ENCODE measurements at places on chromosomes 4 and X.

GRCh38 chr4:78100060-78100459 lies 42.9 kb downstream of the FRAS1 start:
- peak; percentile 2 for DNase-seq

- DNase-seq = no peak
These were observed 28.6 kb downstream of the IDS start for GRCh38 chrX:149476513-149476912.

- DNase-seq = no peak
These were observed 59.4 kb upstream of the ADRA2C start for GRCh38 chr4:3706565-3707422.

DNA sequence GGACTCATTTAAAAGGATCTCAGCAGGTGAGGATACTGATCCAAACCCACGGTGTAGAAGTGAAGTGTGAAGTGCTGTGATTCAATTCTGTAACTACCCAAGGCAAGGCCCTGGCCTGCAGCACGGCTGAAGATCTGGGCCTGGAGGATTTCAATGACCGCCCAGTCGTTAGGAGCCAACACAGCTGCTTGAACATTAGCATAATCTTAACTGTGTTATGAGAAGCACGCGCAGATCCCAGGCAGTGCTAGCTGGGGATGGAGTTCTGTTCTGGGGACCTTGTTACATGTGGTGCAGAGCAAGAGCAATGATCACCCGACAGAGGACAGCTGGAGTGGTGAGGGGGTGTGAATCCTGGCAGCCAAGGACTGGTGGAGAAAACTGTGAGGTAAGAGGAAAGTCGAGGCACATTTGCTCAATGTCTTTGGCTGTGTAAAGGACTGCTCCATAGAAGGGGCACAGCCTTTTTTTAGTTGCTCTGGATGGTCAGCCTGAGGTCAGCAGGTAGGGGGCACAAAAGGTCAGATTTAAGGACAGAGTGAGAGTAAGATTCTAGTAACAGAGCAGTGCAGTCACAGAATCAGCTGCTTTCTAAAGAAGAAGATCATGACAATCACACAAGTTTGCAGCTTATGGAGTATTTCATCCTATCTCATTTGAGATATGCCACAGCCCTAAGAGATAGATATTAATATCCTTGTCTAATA lies 181.8 kb downstream of the DCLK2 start:
- no peak for DNase-seq

- no peak for DNase-seq
These were observed 4.0 kb upstream of the AASDH start for GRCh38 chr4:56391270-56391669.

GRCh38 chrX:10028283-10029104 lies 61.3 kb downstream of the CLDN34 start:
- DNase-seq = no peak

DNA sequence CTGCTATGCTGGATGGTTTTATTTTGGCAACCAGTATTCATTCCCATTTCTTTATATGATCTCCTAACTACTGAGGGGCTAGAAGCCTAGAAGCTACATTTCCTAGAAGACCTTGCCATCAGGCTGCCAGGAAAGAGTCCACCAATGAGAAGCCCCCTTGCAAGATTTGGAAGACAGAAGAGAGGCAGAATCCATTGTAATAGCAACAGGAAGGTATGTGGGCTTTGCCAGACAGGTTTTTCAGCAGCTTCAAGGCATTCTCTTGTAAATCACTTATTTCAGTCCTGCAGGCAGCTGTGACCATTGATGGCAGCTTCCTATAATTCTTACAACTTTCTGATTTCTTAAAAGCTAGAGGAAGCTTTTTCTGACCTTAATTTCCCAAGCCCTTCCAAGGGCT lies 148.3 kb upstream of the NHS start:
- DNase-seq = no peak

GRCh38 chrX:151687635-151688034 lies 7.6 kb upstream of the PRRG3 start:
- no peak for DNase-seq

DNA sequence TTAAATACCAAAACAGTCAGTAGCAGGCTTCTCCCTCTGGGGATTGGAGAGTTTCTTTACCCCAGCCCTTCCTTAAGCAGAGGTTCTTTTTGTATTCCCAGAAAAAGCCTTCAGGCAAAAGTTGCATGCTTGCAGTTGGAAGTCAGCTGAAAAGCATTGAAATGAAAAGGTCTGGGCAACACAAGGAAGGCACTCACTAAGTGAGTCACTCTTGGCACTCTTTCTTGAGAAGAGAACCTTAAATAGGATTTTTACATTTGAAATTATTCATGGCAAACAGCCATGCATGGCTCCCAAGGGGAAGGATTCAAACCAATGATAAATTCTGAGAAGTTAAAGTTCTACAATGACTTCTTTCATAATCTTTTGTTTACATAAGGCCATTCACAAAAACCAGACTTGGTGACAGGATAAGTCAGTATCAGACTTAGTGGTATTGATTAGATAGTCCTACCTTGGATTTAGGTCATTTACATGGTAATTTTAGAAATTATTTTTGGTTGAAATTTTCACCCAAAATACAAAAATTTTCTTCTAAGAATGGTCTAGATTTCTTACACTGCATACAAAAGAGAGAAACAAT lies 2068.9 kb downstream of the PCDH7 start:
- peak; percentile 9 for DNase-seq

DNA sequence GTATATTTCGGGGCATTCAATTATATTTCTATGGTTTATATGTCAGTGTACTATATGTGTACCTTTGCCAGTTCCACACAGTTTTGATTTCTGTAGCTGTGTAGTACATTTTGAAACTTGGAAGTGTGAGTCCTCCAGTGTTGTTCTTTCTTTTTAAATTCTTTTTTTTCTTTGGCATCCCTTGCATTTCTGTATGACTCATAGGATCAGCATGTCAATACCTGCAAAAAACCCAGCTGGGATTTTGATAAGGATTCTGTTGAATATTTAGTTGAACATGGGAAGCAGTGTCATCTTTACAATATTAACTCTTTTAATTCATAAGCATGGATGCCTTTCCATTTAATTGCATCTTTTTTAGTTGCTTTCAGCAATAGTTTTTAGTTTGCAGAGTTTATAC lies 100.0 kb downstream of the SH3BGRL start:
- DNase-seq = no peak

- no peak for DNase-seq
These were observed 557.2 kb upstream of the GRID2 start for GRCh38 chr4:91746551-91746950.

DNA sequence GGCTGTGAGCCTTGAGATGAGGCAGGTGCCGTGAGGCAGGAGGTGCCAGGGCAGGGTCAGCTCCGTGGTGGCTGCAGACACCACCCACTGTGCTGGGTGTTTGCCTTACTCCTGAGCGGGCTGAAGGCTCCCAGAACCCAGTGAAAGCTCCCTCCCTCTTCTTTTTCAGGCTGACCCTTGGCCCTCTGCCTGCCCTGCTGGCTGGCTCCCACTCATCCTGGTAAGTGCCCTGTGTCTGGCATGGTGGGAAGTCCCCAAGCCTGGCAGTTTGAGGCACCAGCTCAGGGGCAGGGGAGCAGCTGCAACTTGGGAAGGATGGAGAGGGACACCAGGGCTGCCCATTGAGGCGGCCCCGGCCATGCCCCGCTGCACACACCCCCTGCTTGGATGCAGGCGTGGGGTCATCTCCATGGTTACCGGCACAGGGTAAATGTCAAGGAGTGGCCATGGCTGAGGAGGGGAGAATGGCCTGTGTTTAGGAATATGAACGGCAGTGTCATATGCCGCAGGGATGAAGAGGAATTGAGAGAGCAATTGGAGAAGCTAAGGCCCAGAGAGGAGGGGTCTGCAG lies 16.8 kb downstream of the SH3BP2 start:
- DNase-seq = no peak

DNA sequence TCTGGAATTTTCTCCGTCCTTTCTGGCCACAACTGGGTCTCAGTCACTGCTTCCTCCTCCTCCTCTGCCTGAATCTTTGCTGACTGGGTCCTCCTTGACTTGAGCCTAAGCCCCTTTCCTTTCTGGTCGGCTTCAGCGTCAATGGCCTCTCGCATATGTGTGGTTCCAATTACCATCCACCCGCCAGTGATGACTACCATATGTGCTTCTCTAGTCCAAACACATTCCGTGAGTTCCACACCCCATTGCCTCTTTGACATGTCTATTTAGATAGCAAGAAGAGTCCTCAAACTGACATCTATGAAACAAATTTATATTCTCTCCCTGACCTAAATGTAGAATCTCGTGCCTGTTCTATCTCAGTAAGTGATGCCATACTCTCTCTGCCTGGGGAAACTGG lies 19.8 kb downstream of the MXRA5 start:
- peak; percentile 65 for DNase-seq

GRCh38 chr4:176308441-176308840 lies 11.3 kb upstream of the SPCS3 start:
- DNase-seq = no peak

DNA sequence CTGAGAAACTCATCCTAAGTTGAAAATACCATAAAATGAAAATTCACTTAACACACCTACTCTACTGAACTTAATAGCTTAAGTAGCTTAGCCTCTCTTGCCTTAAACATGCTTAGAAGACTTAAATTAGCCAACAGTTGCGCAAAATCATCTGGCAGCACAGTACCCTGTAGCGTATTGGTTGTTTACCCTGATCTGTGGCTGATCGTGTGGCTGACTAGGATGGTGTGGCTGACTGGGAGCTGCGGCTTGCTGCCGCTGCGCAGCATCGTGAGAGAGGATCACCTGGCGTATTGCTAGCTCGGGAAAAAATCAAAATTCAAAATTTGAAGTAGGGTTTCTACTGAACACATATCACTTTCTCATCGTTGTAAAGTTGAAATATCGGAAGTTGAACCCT lies 6.3 kb downstream of the RUFY3 start:
- no peak for DNase-seq

- DNase-seq = no peak
These were observed 35.1 kb downstream of the HADH start for GRCh38 chr4:108024878-108025165.
